NCI-H1694 (cell line): ENCODE measurements at places on chromosomes 7 and 10.

DNA sequence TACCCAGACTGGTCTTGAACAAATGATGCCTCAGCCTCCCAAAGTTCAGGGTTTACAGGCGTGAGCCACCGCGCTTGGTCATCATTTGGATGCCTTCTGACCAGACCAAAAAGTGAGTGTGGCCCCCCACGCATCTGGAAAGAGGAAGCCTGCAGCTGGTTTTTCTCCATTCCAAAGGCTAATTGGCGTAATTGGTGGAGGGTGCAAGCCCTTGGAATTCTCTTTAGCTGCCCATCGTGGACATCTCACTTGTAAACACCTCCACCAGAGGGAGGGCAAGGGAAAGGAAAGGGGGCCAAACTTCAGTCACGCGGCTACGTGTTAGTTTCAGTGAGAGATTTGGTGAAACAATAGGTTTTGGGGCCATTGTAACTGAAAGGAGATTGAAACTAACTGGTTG lies 4.1 kb upstream of the ARHGAP21 start:
- no peak for DNase-seq

- DNase-seq: no peak
These were observed 9.4 kb downstream of the SLC35B4 start for GRCh38 chr7:134307320-134307719.

GRCh38 chr7:27684491-27684890 lies 21.8 kb upstream of the HIBADH start:
- DNase-seq: no peak

- no peak for DNase-seq
These were observed 82.2 kb downstream of the RAB11FIP2 start for GRCh38 chr10:117964536-117964935.

GRCh38 chr7:102211590-102212550 lies 74.8 kb upstream of the SH2B2 start:
- DNase-seq: no peak

- DNase-seq: no peak
These were observed 675.0 kb downstream of the CNTNAP2 start for GRCh38 chr7:146791344-146792285.

DNA sequence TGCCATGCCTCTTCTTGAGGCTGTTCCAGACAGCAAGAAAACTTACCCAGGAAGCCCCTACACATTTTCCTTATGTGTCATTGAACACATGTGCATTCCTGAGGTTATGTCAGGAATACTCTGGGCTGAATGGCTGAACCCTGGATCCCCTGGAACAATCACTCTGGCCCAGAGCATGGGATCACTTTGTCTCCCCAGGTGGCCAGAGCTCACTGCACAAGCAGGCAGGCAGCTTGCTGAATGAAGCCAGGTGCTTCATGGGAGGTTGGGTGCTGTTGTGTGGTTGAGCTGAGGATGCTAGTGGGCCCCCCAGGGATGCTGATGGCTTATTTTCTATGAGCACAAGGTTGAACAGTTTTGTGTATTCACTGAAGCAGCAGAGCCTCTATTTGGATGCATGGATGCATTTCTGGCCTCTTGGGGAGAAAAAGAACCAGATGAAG lies 54.7 kb upstream of the NPTX2 start:
- DNase-seq: no peak

DNA sequence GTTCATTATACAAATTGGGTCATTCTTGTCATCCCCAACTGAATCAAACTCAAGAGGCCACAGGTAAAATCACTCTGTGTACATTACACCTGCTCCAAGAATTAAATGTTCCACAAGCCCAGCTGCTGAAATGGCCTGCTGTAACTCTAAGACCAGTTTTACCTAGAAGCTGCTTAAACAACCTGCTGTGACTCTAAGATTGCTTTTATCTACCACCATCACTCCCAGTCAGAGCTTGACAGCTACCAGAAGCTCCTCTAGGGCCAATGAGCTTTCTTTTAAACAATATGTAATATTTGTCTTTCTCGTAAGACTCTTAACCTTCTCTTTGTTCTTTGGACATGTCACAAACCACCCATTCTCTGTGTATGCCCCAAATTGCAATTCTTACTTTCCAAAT lies 141.8 kb upstream of the LRGUK start:
- no peak for DNase-seq

GRCh38 chr10:18523858-18524257 lies 127.5 kb downstream of the NSUN6 start:
- DNase-seq: no peak

GRCh38 chr7:155939350-155939749 lies 127.1 kb upstream of the SHH start:
- no peak for DNase-seq

DNA sequence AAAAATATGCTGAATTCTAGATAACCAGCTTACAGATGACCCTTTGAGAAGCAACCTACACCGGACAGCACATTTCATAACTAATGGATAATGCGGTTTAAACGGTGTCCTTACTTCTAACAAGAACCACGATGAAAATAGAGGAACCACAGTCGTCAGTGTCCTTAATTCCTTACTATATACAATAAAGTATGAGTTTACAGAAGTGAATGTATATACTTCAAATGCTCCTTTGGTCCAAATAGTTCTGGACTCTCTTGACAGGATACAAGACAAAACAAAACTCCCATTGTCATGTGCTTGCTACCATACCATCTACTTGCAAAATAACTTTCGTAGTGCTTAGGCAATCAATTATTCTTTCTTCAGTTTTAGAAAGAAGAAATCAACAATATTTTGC lies 2.4 kb downstream of the NAMPT start:
- no peak for DNase-seq

- DNase-seq: no peak
These were observed 301.6 kb upstream of the NRP1 start for GRCh38 chr10:33635967-33636515.

GRCh38 chr10:58502956-58503355 lies 9.7 kb upstream of the BICC1 start:
- no peak for DNase-seq

DNA sequence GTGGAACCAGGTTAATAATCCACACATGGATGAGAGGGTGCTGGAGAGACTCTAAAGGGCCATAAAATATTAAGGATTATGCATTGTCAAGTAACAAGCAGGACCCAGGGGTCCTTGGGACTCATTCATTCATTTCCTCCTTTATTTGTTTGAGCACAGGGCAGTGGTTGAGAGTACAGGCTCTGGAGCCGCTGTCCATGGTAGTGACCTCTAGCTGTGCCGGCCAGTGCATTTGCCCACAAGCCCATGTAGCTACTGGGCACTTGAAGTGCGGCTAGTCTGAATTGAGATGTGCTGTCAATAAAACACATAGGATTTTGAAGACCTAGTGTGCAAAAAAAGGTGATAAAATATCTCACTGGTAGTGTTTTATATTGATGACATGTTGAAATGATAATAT lies 137.6 kb downstream of the C10orf105 start:
- no peak for DNase-seq

GRCh38 chr7:106493041-106493731 lies 167.8 kb downstream of the CCDC71L start:
- DNase-seq: no peak

- no peak for DNase-seq
These were observed 573.0 kb upstream of the IGFBP3 start for GRCh38 chr7:46494028-46494427.
